ENCODE measurements at places on chromosomes 3 and 15.
A peak's percentile ranks its signal among the peaks of the same experiment; 100 is the strongest.

- DNase-seq, result no peak
Observed at GRCh38 chr15:43246261-43246774, 20.4 kb downstream of the TGM5 start.

DNA sequence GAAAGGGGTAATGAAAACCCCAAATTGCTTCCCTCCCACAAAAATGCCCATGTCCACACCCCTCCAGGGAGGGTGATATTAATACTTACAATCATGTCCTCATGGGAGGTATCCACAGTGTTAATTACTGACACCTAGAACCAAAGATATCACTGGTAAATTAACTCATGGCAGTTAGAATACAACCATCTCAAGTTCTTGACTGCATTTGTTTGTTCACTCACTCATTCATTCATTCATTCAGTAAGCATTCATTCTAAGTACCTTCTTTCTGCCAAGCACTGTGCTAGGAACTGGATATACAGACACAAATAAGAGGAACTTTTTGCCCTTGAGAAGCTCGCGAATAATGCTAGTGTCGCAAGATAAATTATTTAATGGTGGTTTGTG is 3.0 kb downstream of the SEC13 start:
- DNase-seq, result no peak

- DNase-seq, result no peak
Observed at GRCh38 chr15:62506217-62506805, 341.2 kb upstream of the C2CD4B start.

- DNase-seq, result no peak
Observed at GRCh38 chr3:193039058-193039457, 121.4 kb upstream of the MB21D2 start.

DNA sequence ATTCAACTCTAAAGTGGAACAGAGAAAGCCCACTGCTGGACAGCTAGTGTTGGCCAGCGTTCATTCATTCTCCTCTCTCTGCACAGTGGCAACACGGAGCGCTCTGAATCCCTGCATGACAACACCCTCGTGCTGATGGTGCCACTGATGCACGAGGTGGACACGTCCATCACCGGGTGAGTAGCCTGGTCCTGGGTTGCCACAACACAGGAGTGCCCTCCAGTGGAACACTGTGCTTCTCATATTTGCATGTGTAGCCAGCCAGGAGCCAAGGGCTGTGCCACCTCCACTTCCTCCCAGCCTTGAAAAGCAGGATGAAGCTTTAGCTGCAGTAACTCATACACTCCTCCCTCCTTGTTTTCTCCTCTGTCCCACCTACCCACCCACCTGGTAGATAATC is 120.0 kb upstream of the CTDSPL start:
- peak; percentile 7 for DNase-seq

DNA sequence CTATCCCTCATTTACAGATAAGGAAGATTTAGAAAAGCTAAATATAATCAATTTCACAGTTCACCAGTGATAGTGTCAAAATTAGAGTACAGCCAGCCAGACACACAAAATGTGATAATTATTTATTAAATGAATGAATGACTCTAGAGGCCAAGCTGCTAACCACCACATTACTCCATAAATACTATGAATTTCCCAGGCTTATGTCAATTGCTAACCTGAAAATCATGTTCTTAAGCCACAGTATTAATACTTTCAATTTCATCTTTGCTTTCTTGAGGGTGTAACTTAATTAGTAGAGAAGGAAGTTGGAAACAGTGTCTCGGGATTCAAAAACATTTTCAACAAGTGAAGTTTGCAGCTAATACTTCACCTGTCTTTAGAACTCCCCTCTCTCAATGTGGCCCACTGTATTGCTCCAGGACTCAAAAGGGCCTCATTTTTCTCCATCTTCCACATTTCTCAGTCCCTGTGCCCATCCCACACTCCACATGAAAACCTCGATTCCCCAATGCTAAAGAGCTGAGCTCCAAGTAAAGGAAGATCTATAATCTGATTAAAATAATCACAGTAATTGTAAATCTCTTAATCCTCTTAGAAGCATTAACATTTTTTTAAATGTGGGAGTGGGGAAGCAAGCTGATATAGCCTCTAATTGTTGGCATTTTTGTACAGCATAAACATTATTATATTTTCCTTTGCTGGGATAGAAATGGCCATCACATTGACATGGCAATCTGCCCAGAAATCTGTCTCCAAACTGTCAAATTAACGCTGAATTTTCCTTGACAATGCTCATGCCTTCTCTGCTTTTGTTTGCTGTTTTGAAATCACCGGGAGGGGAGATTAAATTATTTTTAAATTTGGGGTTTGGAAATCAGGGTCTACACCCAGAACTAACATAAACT is 765.1 kb downstream of the ROBO1 start:
- DNase-seq, result peak; percentile 40

- DNase-seq, result no peak
Observed at GRCh38 chr3:74844428-74844827, 230.0 kb upstream of the CNTN3 start.

DNA sequence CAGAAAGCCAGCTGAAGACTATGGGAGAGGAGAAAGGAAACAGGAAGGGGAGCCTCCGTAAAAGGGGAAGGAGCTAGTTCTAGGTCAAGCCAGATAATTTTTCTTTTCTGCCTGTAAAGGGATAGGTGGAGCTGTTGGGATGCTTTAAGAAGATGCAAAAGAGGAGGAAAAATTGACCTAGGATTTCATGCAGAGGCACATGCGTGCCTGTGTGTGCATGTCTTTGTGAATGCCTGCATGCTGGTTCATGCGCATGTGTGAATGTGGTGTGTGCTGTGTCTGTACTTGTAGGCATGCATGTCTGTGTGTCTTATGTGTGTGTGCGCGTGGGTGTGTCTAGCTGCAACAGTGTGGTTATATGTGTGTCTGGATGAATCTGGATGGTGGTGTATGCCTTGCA is 27.3 kb downstream of the CCDC33 start:
- no peak for DNase-seq

GRCh38 chr3:197913641-197914380 is 36.2 kb upstream of the RPL35A start:
- DNase-seq, result no peak

- DNase-seq, result no peak
Observed at GRCh38 chr3:104137116-104137515, 1229.6 kb upstream of the ALCAM start.

DNA sequence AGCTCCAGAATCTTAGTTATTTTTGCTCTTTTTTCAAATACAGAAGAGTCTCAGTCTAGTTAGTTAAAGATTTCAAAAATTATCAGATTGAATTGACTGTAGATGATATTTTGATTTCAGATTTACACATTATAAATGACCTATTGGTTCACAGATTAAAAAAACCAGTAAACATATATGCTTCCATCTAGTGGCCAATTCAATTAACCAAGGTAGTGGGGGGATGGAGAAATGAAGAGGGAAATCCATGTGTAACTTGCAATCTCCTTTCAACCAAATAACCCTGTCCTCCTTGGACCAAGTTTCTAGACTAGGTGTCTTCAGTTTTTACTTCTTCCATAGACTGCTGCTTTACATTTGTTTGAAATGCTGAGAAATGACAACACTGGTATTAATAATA is 789.8 kb downstream of the ROBO1 start:
- no peak for DNase-seq

- no peak for DNase-seq
Observed at GRCh38 chr15:78837543-78837942, 26.3 kb upstream of the ADAMTS7 start.

DNA sequence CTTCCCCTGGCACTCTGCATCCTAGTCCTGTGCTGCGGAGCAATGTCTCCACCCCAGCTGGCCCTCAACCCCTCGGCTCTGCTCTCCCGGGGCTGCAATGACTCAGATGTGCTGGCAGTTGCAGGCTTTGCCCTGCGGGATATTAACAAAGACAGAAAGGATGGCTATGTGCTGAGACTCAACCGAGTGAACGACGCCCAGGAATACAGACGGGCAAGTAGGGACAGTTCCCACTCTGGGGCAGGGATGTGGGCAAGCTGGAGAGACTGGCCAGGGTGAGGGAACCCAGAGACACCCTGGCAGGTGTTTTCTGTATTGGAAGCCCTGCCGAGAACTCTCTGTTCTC is 247 bp downstream of the FETUB start:
- no peak for DNase-seq

- DNase-seq, result no peak
Observed at GRCh38 chr3:76873532-76874242, 166.2 kb upstream of the ROBO2 start.

DNA sequence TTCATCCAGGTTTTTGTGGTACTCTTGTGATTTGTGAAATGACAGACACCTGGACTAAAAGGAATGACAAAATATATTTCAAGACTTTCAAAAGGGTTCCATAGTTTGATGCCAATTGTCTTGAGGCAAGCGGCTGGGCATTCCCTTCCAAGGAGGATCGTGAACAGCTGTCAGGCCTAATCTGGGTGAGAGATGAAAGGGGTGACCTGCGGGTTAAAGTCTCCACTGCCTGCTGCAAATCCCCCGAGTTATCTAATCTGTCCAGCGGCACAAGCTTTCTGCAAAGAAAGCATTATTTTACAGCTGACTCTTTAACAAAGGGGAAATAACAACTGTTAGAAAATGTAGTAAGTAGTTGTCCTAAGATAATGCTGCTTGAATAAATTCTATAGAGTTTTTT is 128.7 kb upstream of the MB21D2 start:
- DNase-seq, result no peak

- no peak for DNase-seq
Observed at GRCh38 chr3:161163297-161163696, 57.8 kb upstream of the NMD3 start.

GRCh38 chr3:120506828-120507774 is 56.3 kb upstream of the FSTL1 start:
- peak; percentile 40 for DNase-seq

DNA sequence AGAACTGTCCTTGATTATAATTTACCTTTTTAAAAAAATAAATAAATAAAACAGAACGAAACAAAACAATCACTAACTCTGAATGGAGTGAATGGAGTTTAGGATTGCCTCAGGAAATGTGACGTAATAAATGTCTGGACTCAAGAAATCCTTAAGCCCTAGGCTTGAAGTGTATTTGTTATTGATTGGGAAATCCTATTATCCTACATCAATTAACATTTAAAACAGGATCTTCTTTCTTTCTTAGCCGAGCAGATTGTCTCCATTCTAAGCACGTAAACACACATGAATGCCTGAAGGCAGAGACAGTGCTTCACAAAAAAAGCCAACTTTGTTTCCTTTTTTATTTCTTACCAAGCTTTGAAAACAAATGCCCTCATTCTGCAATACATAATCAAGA is 33.4 kb downstream of the KAT2B start:
- DNase-seq, result no peak

DNA sequence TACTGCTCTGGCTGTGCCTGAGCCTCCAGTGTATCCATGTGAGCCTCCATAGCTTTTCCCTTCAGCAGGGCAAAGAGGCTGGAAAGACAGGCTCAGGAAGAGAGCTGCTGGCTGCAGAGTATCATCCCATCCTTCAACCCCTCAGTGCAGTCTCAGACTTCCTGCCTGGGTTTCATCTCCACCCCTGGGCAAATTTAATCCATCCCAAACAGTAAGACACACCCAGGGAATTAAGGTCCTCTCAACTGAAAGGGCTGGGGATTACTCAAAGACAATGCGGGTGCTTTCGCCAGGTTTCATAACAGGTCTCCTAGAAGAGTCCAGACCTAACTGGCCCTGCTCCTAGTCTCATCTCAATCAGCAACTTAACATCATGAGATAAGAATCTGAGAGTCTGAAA is 15.5 kb downstream of the SLCO2A1 start:
- no peak for DNase-seq

- no peak for DNase-seq
Observed at GRCh38 chr3:29718661-29719065, 437.8 kb downstream of the RBMS3 start.

GRCh38 chr3:8975081-8976020 is 12.1 kb upstream of the RAD18 start:
- no peak for DNase-seq

DNA sequence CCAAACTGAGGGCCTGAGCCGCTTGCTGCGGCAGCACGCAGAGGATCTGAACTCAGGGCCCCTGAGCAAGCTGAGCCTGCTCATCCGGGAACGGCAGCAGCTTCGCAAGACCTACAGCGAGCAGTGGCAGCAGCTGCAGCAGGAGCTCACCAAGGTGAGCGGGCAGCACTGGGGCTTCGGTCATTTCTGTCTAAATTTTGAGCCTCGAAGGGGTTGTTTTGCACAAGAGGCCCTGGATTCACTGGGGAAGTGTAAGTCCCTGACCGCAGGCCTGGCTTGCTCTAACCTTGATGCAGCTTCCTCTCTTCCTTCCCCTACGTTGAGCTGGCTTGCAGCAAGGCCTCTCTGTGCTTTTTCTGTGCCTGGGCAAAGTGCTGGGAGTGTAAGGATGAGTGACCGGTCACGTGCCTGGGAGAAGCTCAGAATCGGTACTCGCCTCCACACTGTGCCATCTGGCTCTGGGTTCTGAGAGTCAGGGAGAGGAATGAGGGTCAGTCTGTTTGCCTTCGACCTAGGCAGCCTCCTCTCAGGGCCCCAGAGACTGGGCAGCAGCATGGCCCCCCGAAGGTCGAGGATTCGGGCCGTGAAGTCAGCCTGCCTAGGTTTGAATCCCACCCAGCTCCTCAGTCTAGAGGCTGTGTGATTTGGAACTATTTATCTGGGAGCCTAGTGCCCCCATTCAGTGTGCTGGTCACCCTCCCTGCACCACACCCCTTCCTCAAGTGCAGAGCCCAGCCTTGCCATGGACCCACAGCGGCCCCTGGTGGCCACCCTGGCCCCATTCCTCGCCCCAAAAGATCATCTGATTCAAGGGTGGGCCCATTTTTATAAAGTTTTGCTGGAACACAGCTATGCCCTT is 1.4 kb downstream of the FES start:
- DNase-seq, result peak; percentile 68

- DNase-seq, result no peak
Observed at GRCh38 chr15:85374831-85375230, 5.6 kb upstream of the AKAP13 start.

GRCh38 chr3:149216193-149216869 is 5.3 kb downstream of the CP start:
- DNase-seq, result no peak

GRCh38 chr3:143166376-143166775 is 46.8 kb downstream of the CHST2 start:
- no peak for DNase-seq

DNA sequence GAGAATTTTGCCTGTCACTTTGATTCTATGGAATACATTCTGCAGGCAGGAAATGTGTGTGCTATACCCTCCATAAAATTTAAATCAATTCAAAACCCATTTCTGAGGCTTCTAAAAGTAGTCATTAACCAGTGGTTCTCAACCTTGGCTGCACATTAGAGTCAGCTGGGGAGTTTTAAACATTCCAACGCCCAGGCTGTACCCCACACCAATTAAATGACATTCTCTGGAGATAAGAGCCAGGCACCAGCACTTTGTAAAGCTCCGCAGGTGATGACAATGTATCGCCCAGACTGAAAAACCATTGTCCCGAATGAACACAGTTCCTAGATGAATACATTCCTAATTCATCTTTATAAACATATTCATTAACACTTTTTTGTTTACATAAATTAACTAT is 110.6 kb upstream of the MB21D2 start:
- no peak for DNase-seq

DNA sequence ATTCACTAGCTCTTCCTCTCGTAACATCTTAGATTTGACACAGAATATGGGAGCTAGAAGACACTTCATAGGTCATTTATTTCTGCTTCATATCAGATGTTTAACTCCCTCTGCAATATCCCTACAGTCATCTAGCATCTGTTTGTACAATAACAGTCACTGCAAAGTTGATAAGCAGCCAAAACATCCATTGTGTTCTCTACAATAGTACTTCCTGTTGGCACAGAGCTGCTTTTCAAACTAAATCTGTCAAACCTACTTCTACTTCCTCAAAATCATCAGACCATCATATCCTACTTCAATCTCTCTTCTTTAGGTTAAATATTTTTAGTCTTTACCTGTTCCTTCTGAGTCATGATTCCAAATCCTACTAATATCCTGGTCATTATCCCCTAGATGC is 233.2 kb downstream of the FGF12 start:
- no peak for DNase-seq

Measured in SK-N-DZ (cell line).